Non-pigmented ciliary epithelial cell (primary cell): ENCODE measurements at places on chromosomes 13 and 19.

DNA sequence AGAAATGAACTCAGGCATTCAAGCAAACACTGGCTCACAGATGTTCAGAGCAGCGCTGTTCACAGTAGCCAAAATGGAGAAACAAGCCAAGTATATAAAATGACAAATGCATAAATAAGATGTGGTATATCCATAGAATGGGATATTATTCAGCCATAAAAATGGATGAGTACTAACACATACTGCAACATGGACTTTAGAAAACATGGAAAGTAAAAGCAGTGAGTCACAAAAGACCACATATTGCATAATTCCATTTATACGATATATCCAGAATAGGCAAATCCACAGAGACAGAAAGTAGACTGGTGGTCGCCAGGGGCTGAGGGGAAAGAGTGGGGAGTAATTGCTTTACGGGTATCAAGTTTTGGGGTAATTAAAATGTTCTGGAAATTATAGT, 6.6 kb downstream of the ZNF837 start:
- DNase-seq, result no peak

- no peak for DNase-seq
Measured at GRCh38 chr19:11422163-11423065, 3.3 kb upstream of the RGL3 start.

DNA sequence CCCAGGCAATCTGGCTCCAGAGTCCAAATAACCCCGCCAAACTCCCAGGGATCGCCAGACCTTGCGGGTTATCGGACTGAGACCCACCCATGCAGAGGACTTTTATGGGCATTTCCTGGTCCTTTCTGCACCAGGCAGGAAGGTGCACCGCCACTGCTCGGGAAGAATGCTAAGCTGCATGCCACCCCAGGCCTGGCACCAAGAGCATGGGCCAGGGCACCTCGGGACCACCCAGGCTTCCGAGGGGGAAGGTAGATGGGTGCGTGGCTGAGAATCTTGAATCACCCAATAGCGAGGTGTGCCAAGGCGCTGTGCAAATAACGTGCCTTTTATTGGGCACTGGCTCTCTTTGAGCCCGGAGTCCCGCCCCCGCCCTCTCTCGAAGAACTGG, 422 bp upstream of the ZNF575 start:
- no peak for DNase-seq

GRCh38 chr19:47699360-47699917, 13.8 kb upstream of the EHD2 start:
- no peak for DNase-seq

GRCh38 chr13:50094615-50095293, 79.5 kb downstream of the KCNRG start:
- no peak for DNase-seq

GRCh38 chr13:48475230-48475629, 57.6 kb downstream of the RCBTB2 start:
- DNase-seq, result no peak

DNA sequence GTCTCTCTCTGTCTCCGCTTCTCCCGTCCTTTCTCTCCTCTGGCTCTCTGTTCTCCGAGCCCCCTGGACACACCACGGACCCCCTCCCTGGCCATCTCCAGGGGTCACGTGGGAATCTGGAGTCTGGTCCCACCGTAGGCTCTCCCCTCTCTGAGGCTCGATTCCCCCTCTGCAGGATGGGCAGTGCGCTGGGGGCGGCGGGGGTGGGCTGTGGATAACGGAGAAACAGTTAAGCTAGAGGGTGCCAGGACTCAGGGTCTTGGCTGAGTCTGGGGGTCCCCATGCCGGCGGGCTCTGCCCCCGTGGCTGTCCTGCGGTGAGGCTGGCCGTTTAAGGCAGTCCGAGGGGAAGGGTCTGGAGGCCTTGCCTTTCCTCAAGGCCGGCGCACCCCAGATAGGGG, 462 bp upstream of the MEIS3 start:
- no peak for DNase-seq

GRCh38 chr19:31988256-31988655, 357.2 kb upstream of the ZNF507 start:
- DNase-seq, result no peak

DNA sequence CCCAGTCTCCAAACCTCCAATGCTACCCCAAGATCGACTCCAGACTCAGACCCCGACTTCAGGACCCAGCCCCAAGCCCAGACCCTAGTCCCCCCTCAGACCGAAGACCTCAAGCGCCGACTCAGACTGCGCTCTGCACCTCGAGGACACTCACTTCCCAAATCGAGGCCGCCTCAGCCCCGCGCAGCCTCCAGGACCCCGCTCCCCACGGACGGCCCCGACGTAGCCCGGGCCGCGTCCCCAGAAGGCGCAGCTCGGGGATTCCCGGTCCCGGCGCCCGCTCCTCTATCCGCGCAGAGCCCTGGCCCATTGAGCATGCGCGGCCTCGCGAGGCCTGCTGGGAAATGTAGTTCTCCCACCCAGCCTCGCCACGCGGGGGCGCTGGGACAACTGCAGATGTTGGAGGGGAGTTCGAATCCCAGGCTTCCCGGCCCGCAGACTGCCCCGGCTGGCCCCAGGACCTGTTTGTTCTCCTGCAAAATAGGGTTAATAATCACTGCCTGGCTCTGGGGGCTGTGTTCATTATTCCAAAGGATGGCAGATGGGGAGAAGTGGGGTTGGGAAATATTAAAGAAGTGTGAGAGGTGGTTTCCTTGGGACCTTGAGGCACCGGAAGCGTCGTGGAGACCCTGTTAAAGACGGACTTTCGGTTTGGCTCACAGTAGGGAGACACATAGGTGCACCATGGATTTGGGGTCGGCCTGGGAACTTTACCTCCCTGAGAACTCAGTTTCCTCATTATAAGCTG, at the start of gene APBA3:
APBA3 (minus strand) TSS at position 311 of the 748 bp plus-strand sequence. CDS start 1,428 bp downstream, outside the sequence.
- peak; percentile 30 for DNase-seq

DNA sequence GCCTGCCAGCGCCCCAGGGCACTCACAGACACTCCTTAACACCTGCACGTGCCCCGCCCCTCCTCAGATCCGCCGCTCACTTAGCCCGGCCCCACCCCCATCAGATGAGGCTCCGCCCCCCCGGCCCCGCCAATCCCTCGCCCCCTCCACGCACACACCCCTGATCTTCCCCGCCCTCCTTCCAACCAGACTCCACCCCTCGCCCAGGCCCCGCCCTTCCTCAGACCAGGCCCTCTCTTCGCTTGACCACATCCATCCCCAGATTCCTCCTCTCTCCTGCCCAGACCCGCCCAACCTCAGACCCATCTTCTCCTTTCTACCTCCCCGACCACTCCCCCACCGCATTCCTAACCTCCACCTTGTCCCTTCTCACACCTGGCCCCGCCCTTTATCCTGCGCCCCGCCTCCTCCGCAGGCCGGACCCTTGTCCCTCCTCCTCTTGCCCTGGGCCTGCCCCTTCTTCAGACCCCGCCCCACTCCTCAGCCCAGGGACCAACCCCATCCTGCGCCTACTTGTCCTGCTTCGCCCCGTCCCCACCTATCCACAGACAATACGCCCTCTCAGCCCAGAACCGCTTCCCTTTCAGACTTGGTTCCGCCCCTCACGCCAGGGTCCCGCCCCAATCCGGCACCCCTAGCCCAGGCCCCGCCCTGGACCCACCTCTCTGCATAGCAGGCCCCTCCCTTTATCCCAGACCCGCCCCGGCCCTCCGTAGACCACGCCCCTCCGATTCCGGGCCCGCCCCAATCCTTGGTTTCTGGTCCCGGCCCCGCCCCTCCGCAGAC, 452 bp upstream of the KLHL26 start:
- peak; percentile 83 for DNase-seq

DNA sequence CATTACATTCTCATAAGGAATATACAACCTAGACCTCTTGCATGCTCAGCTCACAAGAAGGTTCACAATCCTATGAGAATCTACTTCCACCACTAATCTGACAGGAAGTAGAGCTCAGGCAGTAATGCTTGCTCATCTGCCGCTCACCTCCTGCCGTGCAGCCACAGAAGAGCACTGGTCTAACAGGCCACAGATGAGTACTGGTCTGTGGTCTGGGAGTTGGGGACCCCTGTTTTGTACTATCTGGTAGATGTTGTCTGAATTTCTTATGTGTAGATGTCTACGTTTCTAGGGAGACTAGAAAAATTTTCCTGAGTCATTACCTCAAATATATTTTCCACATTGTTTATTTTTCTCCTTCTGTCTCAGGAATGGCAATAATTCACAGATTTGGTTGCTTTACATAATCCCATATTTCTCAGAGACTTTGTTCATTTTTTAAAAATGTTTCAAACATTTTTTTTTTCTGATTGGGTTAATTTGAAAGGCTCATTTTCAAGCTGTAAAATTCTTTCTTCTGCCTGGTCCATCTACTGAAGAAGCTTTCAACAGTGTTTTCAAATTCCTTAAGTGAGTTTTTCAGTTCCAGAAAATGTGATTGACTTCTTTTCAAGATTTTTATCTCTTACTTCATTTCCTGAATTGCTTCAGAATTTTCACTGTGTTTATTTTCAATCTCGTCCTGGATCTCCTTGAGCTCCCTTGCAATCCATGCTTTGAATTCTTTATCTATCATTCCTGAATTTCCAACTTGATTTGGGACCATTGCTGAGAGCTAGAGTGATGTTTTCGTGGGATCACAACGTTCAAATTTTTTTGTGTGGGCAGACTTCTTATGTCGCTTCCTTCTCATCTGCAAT, 1322.2 kb downstream of the PCDH9 start:
- no peak for DNase-seq

DNA sequence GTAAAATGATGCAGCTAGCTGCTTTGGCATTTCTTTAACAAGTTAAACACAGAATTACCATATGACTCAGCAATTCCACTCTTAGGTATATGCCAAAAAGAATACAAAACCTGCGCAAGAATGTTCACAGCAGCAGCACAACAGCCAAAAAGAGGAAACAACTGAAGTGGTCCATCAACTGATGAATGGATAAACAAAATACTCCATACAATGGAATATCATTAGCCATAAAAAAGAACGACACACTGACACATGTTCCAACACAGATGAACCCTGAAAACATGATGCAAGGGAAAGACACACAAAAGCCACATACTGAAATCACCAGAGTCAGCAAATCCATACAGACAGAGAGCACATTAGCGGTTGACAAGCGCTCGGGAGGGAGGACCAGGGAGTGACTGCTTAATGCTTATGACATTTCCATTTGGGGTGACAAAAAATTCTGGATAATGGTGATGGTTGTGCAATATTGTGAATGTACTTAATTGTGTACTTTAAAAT, 3.0 kb downstream of the PCID2 start:
- no peak for DNase-seq

GRCh38 chr13:39970177-39970846, 314.9 kb downstream of the COG6 start:
- no peak for DNase-seq

- peak; percentile 5 for DNase-seq
Measured at GRCh38 chr13:82800391-82800790, 1081.9 kb downstream of the SLITRK1 start.

DNA sequence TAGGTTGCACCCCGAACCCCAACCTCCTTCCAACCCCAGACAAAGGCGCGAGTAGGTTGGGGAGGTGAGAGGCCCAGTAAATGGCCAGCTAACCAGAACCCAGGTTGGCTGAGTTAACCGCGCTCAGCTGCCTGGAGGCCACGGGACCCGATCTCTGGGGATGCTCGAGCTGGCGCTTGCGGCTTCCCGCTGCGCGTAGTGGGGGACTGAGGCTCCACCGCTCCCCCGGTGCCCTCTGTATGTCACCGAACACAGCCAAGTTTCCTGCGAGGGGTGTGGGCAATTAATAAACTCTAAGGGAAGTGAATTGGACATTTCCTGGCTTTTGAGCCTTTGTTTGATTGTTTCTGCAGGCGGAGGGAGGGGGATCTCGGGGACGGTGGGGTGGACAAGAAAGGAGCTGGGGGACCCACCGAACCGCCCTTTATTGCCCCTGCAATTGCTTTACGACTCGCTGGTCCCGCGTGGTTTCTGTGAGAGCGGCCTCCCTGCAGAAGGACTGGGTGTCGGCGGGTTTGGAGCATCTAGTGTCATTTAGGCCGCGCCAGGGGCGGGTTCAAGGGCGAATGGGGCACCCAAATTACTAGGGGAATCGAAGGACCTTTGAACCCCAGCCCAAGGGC, 3.5 kb upstream of the ZIC5 start:
- DNase-seq, result no peak

- no peak for DNase-seq
Measured at GRCh38 chr19:28948566-28948965, 264.4 kb downstream of the UQCRFS1 start.

DNA sequence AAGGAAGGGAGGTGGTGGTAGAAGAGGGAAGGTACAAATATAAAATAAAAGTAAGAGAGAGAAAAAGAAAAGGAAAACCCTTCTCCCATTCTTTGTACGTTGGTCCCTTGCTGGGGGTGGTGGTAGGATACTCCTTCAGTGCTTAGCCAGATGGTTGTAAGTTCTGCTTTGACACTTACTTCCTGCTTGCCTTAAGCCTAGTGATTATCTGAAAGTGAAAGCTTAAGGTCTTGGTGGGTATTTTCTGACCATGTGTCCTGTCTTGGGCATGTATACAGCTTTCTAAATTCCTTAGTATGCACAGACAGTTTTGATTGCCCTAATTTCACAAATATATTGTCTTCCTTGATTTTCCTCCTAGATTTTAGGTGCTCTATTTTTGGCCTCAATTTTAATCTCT, 314.8 kb downstream of the PCDH17 start:
- no peak for DNase-seq

- no peak for DNase-seq
Measured at GRCh38 chr19:46732172-46732938, 13.5 kb upstream of the FKRP start.

GRCh38 chr19:51131780-51132680, 7.3 kb downstream of the SIGLEC9 start:
- DNase-seq, result no peak

- no peak for DNase-seq
Measured at GRCh38 chr19:2223959-2224358, 12.2 kb downstream of the PLEKHJ1 start.

GRCh38 chr19:8526345-8527091, 12.6 kb upstream of the ZNF414 start:
- DNase-seq, result peak; percentile 68
